ENCODE measurements at places on chromosomes 7 and 10.

DNA sequence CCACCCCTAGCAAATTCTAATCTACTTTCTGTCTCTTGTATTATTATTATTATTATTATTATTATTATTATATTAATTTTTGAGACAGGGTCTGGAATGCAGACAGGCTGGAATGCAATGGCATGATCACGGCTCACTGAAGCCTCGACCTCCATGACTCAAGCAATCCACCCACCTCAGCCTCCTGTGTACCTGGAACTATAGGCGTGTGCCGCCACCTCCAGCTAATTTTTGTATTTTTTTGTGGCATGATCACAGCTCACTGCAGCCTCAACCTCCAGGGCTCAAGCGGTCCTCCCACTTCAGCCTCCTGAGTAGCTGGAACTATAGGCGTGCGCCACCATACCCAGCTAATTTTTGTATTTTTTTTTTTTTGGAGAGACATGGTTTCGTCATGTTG, 2.6 kb upstream of the TMEM139 start:
- DNase-seq = no peak

DNA sequence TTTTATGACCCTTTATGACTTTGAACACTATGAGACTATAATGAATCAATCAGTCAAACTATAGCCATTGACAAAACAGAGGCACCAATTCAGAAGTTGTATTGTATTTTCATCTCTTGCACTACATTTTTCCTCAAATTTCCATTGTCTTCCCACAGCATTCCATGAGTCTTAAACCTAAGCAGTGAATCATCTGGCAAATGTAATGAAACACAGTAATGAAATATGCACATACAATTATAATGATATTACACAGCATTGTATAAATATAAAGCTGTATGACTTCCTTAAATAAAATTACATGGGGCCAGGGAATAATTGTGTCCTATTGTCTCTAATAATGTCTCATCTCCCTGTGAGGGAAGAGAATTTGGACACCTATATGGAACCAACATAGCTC, 45.0 kb downstream of the VWDE start:
- DNase-seq = peak; percentile 55

- peak; percentile 14 for DNase-seq
These were observed 159.5 kb upstream of the ZNF32 start for GRCh38 chr10:43808136-43808535.

DNA sequence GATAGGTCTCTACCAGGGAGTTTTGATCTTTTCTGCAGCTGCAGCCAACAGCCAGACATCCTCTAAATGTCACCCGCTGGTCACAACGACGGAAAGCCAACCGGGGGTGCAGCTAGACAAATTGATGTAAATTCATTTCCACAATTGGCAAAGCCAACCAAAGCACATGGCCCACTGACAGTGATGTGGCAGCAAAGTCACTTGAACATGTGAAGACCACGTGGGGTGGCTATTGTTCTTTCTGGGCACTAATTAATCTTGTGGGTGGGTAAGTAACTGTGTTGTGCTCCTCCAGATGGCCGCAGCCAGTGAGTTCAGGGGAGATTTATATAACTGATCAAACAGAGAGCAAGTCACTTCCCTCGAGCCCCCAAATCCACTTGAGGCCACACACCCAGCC, 354.1 kb downstream of the ANKRD30A start:
- DNase-seq = no peak

- peak; percentile 65 for DNase-seq
These were observed 88.2 kb downstream of the CHRM2 start for GRCh38 chr7:136956671-136957070.

GRCh38 chr10:63642808-63643207, 121.6 kb downstream of the REEP3 start:
- no peak for DNase-seq

GRCh38 chr7:36742911-36743775, 18.8 kb upstream of the AOAH start:
- no peak for DNase-seq

GRCh38 chr10:95716466-95716865, 22.7 kb upstream of the TCTN3 start:
- DNase-seq = no peak

DNA sequence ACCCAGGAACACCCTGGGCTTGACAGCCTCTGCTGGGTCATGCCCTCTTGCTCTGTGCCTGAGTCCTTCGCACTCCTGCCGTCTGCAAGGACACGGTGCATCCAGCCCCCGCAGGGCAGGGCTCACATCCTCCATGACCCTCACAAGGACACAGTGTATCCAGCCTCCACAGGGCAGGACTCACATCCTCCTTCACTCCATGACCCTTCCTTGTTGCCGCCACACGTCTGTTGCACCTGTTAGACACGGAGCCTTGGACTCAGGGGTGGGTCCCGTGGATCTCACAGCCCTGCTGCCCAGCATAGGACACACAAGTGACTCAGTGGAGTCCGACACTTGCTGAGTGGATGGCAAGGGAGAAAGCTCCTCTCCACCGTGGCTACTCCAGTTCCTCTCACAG, 500.8 kb downstream of the DNAJB6 start:
- no peak for DNase-seq

DNA sequence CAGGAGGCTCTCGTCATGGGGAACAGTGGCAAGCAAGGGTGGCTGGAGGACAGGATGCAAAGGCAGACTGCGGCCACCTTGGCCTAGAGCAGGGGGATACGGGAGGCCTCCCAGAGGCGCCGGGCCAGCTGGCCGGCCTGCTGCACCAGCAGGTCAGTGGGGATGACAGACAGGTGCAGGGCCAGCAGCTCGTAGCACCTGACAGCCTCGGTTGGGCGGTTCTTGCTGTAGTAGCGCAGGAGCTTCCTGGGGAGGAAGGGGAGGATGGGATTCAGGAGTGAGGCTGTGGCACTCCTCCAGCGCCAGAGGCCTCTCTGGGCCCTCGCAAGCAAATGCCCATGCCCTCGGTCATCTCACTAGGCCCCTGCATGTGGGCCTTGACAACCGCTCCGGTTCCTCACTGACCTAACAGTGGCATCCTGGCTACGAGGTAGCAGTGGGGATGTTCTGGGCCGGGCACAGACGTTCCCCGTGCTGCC, 2.5 kb upstream of the PYROXD2 start:
- no peak for DNase-seq

DNA sequence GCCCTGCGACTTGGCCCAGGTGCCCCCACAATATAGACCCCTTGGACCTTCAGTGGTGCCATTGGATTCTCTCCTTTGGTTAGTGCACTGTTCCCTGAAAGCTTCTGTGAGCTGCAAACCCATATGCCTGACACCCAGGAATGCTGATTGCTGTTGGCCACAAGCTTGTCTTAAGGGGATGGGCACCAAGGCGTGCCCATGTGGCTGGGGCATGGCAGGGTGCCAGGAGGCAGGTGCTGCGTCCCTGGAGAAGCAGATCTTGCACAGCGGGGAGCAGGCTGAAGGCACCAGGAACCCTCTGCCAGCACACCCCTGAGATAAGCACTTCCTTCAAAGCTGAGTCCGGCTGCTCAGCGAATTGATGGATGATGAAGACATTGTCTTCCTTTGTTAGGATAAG, 411.8 kb downstream of the SDK1 start:
- no peak for DNase-seq

GRCh38 chr7:5827755-5828154, 46.3 kb upstream of the RNF216 start:
- DNase-seq = peak; percentile 3

DNA sequence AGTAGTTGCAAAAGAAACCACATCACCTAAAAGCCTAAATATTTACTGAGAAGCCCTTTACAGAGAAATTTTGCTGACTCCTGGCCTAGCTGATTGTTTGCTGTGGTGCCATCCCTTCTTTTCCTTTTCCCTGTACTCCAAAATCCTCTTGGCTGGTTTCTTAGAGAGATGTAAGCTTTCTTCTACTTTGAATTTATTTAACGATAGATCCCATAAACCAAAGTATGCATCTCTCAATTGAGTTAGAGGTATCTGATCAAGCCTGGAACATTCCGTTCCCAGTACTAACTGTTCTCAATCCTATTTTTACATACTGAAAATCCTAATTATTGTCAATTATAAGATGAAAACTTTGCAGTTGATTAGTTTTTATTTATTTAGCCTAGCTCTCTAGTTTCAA, 6.3 kb downstream of the TMEM60 start:
- no peak for DNase-seq

DNA sequence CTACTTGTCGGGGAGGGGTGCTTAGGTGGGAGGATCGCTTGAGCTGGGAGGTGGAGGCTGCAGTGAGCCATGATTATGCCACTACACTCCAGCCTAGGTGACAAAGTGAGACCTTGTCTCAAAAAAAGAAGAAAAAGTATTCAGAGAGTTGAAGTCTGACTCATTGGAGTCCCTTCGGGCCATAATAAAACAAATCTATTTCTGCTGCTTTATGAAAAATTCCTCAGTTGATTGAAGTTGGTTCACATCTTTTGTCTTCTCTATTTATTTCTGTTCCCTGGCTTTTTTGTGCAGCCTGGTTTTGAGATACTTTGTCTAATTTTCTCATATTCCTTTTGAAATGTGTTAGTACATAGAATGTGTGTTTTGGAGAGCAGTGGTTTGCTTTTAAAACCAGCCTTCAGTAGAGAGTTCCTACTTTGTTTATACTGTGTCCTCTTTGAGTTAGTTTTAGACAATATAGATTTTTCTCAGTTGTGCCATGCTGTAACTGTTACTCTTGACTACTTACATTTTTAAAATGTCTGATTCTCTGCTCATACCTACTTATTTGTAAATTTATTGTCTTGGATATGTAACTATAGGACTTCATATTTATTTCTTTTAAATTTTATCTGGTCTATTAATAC, 36.7 kb downstream of the LUC7L2 start:
- no peak for DNase-seq

DNA sequence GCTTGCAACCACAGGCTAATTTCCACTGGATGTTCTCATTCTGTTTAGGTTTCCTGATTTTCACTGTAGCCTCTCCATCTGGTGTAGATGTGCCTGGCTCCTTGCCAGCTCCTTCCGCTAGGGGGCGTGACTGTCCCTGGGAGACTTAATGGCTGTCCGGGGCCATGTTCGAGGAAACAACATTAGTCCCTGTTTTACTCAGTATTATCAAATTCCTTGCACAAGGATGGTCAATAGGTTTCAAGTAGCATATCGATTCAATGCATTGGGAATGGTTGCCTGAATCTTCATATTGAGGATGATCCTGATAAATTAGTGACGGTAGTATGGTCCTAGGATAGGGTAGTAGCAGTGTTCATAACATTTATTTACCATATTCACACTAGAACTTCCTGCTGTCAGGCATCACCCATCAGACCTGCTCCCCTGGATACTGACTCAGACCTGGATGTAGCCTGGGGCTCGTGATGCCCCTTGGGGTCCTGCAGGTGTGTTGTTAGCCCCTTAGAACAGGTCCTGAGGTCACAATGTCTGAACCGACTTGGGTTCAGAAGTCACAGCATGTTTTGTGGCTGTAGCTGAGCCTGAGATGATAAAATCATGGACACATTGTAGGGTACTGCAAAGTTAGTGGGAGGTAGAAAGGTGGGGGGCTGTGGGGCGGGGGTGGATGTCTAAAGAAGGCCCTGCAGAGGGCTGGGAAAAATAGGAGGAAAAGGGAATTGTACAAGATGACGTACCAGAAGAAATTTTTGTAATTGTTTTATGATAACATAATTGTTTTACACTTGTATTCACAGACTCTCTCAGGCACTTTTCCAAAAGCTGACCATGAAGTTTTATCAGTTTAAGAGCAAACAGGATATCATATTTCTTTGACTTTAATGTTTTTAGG, 8.9 kb upstream of the EXOC6 start:
- no peak for DNase-seq

DNA sequence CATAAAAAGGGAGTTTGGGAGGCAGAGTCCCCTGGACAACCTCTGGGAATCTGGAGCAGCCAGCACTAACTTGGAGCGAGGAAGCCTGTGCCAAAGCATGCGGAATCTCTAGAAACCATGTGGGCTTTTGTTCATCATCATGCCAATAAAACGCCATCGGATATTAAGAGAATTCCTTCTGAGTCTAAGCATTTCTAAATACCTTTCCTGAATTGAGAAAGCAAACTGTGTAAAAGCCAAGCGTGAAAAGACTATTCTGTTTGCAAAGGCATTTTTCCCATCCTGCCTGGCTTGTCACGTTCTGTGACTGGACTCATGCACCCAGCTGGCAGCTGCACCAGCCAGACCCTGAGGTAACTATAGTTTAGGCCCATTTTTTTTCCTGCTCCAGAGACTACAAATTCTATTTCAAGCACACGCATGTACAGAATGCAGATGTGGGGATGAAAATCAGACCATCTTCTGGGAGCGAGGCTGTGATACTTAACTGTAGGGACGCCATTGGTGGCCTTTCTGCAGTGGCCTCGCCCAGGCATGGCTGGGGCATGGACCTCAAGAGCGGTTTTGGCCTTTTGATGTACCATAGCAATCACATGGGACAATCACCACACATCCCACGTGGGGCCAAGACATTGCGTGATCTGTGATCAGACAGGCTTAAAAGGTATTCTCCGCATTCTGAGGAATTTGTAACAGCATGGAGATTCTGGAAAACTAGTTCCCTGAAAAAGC, 218.9 kb downstream of the KIAA1217 start:
- no peak for DNase-seq

- no peak for DNase-seq
These were observed 36.7 kb downstream of the SLIT1 start for GRCh38 chr10:97149079-97149531.

DNA sequence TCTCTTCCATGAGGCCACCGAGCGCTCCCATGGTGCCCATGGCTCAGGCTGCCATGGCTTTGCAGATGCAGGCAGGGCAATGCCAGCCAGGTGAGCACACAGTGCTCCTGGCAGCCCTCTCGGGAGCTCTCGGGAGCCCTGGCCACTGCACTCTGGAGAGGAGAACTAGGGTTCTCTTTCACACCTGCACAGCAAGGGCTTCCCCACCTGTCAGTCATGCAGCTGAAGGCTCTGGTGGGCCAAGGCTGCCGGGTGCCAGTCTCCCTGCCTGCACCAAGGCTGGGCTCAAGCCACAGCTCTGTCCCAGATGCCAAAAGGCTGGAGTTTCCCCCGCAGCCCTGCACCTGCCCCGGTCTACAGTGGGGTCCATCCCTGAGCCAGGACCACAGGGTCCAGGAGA, 32.6 kb downstream of the NUDT1 start:
- no peak for DNase-seq

- DNase-seq = no peak
These were observed 61.5 kb downstream of the WAC start for GRCh38 chr10:28594406-28594805.

DNA sequence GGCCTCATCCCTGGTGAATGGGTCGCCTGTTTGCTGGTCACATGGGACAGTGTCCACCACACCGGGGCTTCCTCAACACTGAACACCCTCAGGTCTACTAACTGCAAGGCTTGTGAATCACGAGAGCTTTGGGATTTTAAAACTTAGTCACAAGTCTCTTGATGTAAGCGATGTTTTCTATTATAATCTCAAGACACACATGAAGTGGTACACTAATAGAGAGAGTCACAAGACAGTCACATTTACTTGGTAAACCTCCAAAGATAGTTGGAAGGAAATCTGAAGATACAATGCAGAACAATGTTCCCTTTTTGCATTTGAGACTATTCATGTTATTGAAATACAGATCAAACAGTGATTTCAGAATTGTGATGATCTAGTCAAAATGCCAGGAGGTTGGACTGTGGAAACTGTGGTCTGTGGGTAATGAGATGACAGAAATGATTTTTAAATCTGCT, 233.1 kb upstream of the KLF6 start:
- DNase-seq = no peak

GRCh38 chr7:140062118-140062527, 628 bp downstream of the PARP12 start:
- DNase-seq = no peak

Measured in HCEC 1CT (cell line).